Stimulated activated CD4-positive, alpha-beta T cell treated with anti-CD3 and anti-CD28 coated beads, TNF-alpha, amount 100 ng/mL, for 24 hours (primary cell): ENCODE measurements at places on chromosomes 1 and 21.

DNA sequence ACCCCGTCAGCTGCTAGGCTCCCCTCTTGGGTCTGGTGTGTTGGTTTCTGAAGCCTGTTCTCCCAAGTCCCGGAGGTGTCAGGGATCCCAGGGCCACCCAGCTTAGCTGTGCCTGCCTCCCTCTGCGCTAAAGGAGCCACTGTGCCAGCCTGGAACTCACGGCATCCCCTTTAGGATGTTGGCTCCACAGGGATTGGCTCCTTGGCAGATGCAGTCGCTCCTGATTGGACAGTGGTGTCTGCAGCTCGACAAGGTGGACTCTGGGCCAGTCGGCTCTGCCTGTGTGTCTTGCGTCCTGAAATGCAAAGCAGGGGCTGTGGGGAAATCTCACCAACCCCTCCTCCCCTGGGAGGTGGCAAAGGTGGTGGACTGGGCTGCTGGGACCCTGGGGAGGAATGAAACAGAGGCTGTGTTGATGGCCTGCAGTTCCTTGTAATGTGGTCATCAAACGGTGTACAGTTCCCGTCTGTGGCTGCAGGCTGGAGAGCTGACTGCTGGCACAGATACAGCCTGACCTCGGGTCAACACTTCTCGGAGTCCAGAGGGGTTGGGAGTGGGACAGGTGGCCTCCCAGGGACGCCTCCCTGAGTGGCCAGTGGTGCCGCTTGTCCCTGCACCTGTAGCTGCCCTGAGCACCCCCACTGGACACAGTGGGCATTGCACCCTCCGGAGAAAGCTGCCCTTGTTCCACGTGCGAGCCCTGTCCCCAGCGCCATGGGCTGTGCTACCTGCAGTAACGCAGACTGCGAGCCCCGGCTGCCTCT lies 11.5 kb upstream of the KCNAB2 start:
- DNase-seq = no peak

DNA sequence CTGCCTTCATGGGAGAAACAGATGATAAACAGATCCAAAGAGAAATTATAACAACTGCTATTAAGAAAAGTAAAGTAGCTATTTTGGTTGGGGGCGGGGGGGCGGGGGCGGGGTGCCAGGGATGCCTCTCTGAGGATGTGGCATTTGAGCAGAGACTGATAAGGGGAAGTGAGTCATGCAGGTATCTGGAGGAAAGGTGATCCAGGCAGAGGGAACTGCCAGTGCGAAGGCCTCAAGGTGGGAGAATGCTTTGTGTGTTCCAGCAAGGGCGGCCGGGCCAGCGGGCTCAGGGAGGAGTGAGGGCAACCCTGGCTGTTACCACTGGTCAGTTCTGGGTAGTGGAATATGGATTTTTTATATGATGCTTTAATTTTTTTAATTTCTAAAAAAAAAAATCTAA lies 7.0 kb upstream of the TNFRSF1B start:
- no peak for DNase-seq

DNA sequence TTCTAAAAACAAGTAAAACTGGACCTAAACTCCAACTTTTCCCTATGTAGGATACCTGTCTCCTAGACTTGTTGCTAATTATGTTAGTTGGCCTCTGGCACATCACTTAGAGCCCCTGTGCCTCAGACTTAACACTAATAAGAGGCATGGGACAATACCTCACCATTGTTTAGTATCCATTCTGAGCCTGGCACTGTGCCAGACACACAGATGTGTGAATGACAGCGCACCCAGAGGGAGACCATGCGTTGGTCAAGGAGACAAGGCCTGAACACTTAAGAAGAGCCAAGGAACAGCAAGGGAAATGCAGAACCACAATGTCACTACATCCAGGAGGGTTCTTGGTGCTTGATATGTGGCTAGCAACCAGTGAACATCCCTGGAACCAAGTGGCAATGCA lies 189.1 kb downstream of the FGGY start:
- DNase-seq = no peak

- no peak for DNase-seq
Observed at GRCh38 chr1:96886474-96886873, 164.9 kb downstream of the PTBP2 start.

- no peak for DNase-seq
Observed at GRCh38 chr1:240031009-240031408, 60.7 kb upstream of the FMN2 start.

GRCh38 chr1:6600410-6601048 lies 2.1 kb downstream of the KLHL21 start:
- no peak for DNase-seq

- DNase-seq = no peak
Observed at GRCh38 chr1:30191154-30191702, 532.2 kb downstream of the MATN1 start.

DNA sequence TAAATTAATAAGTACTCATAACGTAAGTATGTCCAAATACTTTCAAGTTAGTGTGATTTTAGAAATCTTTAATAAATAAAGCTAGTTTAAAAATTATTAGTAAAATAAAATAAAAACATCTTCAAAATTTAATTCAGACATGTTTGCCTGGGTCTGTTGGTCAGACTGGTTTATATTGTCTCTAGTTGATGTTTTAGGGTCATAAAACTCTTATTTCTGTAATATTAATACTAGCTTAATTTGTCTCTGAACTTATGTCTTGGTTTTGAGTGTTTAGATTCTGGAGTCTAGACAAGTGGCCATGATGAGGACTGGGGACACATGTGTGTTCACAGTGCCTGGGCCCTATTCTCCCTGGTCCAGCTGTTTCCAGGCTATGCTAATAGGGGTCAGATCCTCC lies 184.5 kb upstream of the TNR start:
- DNase-seq = no peak

DNA sequence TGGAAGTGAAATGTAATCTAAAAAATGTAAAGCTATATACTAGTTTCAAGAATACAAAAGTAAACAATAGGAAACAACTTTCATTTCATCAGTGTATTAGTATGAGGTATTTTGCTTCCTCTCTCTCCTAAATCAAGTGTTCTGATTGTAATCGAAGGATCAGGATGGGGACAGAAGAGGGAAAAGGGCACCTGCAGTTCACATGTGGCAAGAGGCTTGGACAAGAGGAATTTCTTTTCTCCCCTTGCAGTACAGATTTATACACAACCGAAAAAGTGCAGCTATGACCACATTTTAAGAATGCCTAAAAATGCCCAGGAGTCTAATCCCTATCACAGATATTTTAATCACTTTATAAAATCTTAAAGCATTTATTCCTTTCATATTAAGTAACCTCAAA lies 63.7 kb downstream of the NRIP1 start:
- no peak for DNase-seq

- DNase-seq = peak; percentile 86
Observed at GRCh38 chr1:2300004-2300771, 72.1 kb downstream of the SKI start.

DNA sequence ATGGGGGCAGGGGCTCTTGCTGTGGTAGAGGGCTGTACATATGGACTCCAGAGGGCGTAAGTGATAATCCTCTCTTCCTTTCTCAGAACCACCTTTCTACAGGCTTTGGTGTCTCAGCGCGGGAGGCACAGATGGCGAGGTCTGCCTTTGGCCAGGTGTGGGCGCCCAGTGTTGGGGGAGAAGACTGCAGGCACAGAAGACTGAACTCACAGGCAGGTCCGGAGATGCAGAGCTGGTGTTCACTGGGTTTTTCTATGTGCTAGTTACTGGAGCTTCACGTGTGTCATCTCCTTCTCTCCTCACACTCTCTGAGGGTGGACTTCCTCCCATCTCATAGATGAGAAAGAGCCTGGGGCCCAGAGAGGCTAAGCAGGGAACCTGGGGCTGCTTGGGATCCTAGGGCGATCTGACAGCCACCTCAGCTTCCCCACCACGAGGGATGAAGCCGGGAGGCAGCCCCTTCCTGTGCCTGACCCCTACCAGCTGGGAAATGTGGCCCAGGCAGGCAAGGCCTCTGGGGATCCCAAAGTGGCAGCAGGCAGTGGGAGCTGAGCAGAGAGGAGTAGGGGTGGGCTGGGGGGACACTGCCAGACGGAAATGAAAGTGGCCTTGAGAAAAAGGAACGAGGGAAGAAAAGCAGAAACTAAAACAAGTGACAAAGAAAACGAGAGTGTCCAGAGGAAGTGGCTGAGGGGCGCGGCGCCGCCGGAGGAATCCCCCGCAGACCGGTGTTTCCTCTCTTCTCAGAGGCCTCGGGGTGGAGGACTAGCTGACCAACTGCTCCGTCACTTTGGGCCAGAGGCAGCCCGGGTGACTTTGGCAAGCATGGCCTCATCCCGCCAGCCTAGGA lies 191.6 kb downstream of the HIVEP3 start:
- DNase-seq = no peak

- DNase-seq = no peak
Observed at GRCh38 chr1:171172471-171172870, 12.6 kb upstream of the FMO2 start.

DNA sequence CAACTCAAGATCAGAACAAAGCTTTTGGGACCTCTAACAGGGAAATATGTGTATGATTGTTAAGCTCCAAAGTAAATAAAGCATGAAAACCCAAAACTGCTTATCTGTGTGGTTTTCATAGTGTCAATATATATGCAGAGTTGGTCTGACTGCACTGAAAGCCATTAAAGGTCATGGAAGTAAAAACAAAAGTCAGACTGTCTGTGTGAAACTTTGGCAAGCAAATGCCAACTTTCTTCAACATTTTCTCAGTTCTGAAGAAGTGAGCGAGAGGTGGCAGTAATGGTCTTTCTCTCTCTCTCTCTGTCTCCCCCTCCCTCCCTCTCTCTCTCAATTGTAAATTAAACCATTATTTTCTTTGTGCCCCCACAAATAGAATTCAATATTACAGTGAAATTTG lies 100.1 kb upstream of the S1PR1 start:
- no peak for DNase-seq

- no peak for DNase-seq
Observed at GRCh38 chr1:203544978-203545816, 51.2 kb downstream of the OPTC start.

- DNase-seq = no peak
Observed at GRCh38 chr1:154730259-154730658, 122.3 kb upstream of the ADAR start.

DNA sequence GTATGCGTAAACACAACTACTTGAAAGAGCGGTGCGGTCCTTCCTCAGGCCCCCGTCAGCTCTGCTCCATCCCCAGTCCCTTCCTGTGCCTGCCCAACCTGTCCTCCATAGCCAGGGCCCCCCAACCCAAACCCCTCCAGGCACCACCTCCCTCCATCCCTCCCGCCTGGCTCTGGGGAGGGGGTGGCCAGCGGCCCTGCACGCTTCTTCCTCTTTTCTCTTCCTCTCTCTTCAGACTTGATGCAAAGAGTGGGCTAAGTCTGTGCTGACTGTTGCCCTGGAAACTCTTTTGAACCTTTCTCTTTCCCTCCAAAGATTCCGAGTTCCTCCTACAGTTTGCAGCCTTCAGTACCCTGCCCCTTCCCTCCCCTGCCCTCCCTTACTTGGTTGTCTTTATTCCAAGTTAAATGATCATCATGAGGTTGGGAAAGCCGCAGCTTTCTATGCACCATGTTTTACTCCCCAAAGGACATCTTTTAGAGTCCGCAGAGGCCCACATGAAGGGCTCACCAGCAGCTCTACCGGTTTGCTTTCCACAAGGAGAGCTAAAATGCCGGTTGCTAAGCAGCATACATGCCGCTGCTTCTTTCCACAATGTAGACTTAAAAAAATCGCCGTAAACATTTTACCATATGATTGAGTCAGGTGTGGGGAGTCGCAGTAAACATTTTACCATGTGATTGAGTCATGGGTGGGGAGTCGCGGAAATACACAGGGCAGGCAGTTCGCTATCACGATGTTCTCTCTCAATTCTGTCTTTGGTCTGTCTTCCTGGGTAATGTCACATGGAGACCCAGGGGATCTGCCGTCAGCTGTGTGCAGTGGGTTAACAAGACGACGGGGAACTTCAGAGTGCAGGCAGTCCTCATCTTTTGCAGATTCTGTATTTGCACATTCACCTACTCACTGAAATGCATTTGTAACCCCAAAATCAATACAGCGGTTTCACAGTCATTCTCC lies 525.3 kb downstream of the KIF26B start:
- DNase-seq = no peak

- DNase-seq = no peak
Observed at GRCh38 chr1:23872421-23872820, 4.3 kb upstream of the FUCA1 start.

DNA sequence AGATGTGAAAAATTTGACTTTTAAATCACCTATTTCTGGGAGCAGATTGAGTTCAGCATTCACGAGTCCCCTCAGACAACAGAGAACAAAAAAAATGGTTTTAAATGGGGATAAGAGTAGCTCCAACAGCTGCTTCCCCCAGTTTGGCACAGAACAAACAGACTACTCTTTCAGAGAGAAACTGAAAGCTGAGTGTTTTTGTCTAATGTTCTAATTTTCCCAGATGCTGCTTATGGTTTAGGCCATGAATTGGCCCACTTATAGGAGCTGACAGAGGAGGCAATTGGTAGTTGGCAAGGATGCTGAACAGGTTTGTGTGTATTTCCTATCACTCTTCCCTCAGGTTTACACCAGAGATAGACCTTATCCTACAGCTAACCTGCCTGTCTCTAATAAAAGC lies 1637.4 kb upstream of the PRMT6 start:
- DNase-seq = no peak

DNA sequence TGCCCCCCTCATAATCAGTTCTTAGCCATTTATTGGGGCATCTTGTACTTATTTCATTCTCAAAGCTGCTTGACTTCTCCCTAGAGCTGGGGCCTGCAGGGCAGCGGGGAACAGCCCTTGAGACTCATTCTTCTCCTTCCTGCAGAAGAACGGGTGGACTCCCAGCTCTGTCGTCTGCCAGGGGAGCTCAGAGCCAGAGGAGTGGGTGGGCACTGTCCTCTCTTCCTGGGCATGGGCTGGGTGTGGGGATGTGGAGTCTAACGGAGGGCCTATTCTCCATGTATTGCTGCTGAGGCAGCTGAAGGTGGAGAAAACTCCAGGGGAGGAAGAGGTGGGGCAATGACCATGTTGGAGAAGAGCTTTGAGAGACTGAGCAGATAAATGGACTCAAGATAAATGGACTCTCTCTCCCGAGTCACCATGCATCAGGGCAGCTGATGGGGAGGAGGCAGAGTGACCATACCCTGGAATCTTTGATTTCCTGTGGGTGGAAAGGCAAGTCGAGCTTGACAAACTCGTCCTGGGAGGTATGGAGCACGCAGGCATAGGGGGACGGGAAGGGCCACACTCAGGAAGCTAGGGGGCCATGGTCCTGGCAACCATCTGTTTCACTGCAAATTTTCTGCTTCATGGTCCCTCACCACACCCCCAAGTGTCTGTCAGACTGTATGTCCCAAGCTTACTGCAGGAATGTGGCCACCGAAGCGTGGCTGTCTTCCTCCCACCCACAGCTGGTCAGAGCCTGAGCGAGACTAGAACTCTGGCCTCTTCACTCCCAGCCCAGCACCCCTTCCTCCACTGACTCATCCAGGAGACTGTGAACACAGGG lies 56.9 kb upstream of the ATP2B4 start:
- DNase-seq = no peak
